ENCODE measurements at places on chromosomes 7 and 10.

- DNase-seq, result no peak
Observed at GRCh38 chr7:86720306-86720705, 76.6 kb downstream of the GRM3 start.

GRCh38 chr7:80053124-80053523, 81.5 kb upstream of the GNAI1 start:
- peak; percentile 99 for DNase-seq

DNA sequence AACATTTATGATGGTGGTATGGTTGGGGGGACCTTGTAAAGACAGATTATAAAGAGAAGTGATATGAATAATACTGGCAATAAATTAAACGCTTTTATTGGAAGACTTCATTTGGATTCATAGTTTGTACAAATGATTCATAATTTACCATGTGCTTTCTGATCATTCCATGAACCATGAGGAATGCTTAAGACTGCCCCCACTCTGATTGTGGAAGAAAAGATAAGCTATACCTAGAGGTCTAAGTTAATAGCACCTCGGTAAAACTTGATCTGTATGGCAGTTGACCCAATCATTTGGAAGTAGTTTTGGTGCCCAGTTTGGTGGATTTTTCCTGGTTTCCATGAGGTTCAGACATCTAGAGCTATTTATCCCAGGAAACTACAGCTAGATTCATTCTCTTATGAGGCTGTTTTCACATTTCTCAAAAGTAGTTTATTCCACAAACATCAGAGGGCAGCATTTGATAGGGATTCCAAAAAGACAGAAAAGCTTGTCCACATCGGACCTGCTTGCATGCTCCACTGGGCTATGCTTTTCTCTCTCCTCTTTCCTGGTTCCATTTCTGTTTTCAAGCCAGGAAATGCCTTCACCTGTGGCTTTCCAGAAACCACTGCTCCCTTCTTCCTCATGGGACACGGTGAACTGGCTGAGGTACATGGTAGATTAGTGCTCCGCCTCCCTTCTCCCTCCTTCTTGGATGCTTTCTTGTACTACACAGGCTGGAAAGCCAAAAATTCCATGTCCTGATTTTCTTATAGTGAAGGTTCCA, 29.2 kb downstream of the TFAM start:
- DNase-seq, result no peak

DNA sequence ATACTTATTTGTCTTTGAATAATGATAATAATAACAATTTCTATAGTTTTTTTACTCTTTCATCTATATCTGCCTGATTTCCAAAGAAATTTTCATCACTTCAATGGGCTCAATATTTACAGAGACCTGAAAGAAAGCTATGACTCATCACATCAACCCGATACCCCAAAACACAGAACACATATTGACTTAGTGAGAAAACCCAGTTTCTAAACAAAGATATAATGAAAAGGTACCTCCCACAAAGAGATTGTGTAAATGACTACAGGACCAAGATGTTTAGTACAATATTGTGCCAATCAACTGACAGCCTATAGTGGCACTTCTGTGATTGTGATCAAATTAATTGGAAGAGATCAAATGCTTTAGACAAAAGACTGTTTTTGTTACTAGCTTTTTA, 133.9 kb downstream of the PCDH15 start:
- DNase-seq, result no peak

GRCh38 chr10:13627459-13628310, 40.9 kb downstream of the PRPF18 start:
- no peak for DNase-seq

DNA sequence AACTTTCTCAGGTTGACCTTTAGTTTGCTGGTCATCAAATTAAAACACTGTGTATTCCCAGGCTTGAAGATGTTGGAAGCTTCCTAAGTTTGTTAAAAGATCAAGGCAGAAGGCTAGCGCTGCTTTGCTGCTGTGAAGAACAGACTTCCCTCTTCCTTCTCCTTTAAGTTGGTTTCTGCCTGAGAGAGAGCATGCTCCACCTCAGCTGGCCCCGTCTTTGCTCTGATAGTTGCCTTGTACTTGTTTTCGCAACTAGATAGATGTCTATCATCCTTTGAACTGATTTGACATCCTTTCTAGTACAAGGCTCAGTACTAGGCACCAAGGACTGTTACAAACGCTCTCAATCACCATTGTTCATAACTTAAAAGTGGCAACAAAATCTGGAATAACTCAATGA, 177.8 kb upstream of the MKLN1 start:
- no peak for DNase-seq

GRCh38 chr7:140214075-140214684, 37.4 kb upstream of the KDM7A start:
- peak; percentile 68 for DNase-seq

- no peak for DNase-seq
Observed at GRCh38 chr7:82183634-82184033, 259.9 kb downstream of the CACNA2D1 start.

GRCh38 chr7:140494867-140495266, 15.6 kb upstream of the MKRN1 start:
- DNase-seq, result no peak

DNA sequence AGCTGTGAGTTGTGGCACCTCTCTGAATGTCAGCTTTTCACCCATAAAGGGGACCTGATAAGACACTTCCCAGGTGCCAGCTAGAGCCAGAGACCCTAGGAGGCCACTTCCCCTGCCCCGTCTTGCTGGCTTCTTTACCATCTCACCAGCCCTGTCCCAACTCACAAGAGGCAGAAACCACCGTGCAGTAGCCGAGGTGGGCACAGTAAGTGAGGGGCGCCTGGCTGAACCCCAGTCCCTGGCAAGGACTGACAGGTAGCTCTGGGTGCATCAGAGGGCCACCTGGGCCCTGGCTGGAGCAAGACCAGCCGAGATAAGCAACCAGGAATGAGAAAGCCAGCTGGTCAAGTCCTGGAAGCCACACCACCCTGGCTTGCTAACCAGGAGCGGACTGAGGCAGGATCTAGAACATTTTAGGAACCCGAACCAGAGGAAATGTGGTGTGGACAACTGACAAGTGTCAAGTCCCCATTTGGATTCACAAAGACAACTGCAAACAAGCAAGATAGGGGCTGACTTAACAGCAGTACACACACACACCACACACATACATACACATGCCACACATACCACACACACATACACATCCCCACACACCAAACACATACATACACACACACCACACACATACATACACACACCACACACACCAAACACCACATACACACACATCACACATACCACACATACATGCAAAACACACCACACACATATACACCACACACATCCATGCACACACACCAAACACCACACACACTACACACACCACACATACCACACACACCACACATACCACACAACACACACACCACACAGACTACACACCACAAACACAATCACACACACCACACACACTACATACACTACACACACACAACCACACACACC, 20.8 kb downstream of the OGDHL start:
- DNase-seq, result no peak

GRCh38 chr10:84412482-84412881, 84.1 kb downstream of the CCSER2 start:
- no peak for DNase-seq

GRCh38 chr7:101998906-101999240, 181.4 kb downstream of the CUX1 start:
- DNase-seq, result no peak

GRCh38 chr10:35184527-35185171, 58.0 kb downstream of the CREM start:
- no peak for DNase-seq

- DNase-seq, result no peak
Observed at GRCh38 chr10:95517536-95518454, 43.4 kb downstream of the SORBS1 start.

DNA sequence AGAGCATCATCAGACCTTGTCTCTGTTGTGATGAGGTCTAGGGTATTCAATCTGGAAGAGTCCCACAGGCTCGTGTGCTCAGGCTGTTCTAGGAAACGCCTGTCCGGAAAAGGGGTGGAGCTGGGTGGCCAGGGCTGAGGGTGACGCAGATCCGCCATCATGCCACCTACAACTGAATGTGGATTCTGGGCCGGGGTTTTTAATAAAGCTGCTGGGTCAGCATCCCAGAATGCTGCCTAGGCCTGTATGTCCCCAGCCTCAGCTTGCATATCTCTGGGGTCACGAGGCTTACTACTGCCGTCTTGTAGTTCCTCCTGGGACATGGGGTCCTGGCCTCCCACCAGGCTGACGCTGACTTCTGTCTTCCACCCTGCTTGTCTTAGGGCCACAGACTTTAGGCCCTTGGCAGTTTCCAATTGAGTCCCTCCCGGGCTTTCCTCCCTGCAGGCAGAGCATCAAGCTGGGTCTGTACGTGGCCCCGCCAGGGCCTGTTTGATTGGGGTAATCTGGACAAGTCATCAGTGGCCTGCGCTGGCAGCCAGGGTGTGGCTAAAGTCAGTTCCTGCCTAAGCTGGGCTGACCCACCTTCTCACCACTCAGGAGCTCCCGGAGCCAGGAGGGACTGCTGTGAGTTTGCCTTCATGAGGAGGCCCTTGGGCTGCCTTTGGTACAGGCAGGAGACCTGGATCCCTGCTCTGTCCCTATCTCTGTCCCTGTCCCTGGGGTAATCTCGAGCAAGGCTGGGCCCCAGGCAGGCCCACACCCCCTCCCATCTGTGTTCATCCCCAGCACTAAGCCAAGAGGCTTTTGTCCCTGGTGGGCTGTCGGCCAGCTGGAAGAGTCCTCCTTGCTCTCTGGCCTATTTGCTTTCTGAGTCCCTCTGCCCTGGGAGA, 79.9 kb downstream of the ZMIZ1 start:
- DNase-seq, result no peak

GRCh38 chr10:61465901-61466632, 12.9 kb upstream of the TMEM26 start:
- DNase-seq, result no peak

DNA sequence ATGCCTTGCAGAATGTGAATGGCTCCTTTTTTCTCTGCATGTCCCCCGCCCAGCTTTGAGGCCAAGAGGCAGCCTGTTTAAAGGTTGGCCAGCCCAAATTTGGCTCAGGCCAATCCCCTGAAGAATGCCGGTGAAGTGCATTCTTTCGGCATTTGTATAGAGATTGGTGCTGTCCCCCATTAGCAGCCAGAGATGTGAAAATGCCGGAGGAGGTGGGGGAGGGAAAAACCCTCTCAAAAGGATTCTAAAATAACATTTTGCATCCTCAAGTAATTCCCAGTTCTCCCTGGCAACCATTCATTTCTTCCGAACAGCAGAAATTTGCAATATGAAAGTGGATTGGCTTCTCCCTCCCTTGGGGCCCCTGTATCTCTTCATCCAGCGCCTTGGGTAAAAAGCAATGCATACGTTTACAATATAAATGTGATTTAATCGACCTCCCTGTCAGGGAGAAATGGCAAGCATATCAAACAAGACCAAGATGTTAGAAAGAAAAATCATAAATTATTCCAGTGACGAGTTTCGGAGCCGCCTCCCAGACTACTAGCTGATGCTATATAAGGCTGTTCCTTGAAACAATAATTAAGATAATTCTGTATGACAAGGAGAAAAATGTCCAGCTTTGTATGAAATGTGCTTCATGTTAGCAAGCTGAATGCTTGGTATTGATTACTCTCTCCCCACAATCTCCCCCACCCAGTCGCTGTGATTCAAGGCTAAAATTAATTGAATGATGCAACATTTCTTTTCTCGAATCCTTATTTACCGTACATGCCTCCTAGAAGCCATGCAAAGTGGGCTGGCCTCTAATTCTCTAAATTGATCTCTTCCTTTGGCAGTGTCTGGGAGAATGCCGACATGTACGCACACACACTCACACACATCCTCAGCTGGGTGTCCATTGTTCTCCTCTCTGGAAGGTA, 323.7 kb downstream of the RPS24 start:
- no peak for DNase-seq

DNA sequence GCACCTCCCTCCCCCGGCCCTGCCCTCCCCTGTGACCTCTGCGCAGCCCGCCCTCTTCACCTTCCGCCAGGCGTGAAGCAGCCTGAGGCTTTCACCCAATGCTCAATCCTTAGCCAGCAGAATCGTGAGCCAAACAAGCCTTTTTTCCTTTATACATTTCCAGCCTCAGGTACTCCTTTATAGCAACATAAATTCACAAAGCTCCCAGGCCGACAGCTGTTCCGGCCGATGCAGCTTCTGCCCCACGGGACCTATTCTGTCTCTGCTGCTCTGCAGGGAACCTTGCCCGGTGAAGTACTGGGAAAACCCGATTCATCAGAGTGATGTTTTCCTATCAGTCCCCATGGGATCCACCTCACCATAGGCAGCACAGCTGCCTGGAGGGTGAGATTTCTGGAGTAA, 87.4 kb downstream of the CHST15 start:
- peak; percentile 28 for DNase-seq

- no peak for DNase-seq
Observed at GRCh38 chr10:13241613-13242012, 7.4 kb upstream of the UCMA start.

- no peak for DNase-seq
Observed at GRCh38 chr10:1425879-1426278, 311.4 kb downstream of the ADARB2 start.

DNA sequence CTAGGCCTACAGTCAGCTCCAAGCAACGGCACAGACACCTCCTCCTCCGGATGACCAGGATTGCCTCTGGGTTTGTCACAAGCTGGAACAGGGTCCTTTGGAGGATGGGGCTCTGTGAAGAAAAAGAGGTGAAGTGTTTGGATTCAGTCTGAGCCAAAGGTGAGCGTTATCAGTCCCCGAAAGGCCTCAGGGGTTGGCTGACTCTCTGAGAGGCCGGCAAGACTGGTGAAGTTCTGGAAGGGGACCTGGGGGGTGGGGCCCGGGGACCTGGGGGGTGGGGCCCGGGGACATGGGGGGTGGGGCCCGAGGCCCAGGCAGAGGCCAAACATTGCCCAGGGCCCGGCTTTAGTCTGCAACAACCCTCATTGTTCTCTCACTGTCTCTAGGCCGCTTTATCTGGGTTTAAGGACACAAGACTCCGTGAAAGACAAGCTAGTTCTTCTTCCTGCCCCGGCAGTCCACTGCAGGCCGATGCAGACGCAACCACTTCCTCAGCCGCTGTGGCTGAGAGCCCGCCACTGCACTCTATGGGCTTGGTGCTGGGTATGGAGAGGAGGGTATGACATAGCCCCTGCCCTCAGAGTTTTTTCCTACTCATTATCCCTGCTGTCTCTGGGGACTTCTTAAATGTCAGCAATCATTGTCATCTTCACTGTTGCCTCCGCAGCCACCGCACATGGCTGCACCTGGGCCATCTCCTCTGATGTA, 27.4 kb upstream of the PSAP start:
- DNase-seq, result no peak

DNA sequence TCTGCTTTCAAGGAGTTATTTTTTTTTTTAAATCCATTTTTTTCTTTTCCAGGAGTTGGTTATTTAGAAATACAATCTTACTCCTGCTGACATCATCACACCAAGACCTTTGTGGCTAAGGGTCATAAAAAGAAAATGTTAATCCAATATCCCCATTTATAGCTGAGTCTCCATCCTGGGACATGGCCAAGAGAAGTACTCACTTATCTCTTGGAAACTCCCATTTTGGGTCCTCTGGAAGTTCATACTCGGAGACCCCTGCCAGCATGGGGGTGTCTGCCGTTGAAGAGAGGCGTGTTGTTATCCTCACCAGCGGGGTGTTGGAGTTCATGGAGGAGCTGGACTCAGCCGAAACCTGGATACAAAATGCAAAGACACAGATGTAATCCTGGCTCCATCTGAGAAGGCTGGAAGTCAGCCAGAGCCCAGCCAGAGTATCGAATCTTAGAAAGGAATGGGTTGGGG, 94.6 kb downstream of the FGFR2 start:
- no peak for DNase-seq

GRCh38 chr7:96297876-96298275, 24.0 kb downstream of the SLC25A13 start:
- DNase-seq, result no peak

GRCh38 chr7:65250697-65251395, 122.8 kb upstream of the ZNF92 start:
- peak; percentile 56 for DNase-seq
